Right lung (tissue), 10 donors: ENCODE measurements at places on chromosomes 13 and 19.

DNA sequence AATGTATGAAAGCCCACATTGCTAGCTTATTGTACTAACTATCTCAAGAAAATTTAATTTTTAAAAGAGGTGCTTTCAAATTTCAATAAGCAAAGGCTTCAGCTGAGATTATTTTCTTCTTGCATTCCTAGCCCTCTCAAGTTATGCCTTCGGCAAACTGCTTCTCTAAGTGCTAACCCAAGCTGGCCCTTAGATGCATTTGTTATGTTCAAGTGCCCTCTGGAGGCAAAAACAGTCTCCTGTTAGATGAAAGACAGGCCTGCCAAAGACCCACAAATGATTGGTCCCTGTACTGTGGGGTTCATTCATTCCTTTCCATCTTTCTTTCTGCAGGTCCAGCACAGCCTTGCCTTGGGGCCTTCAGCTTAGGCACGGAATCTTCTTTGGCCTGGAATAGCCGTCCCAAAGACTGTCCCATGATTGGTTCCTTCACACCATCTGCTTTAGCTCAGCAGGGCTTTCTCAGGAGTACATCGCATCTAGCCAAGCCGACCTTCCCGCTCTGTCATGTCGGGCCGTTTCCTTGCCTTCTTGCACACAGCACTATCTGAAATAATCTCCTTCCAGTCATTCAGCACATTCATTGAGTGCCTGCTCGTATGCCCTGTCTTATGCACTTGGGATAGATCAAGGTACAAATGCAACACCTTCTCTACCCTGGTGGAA lies 26.4 kb upstream of the TPTE2 start:
- no peak for DNase-seq

DNA sequence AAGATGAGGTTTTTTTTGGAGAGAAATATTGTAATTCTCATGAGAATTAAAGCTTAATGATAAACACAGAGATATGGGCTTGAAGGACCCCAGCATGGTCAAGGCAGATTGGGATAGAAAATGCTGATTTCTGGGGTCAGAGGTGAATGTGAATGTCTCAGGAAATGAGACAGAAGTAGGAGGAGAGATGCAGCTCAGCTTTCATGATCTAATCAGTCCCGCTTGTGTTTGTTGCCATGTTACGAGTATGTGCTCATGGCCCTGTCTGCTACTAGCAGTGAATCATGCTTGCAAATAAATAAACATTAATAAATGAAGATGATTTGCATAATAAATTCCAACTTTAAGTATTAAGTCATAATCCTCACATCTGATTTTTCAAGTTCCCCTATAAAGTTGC lies 23.0 kb upstream of the NDFIP2 start:
- no peak for DNase-seq

GRCh38 chr19:20271215-20271926 lies 104.4 kb downstream of the ZNF486 start:
- peak; percentile 10 for DNase-seq

DNA sequence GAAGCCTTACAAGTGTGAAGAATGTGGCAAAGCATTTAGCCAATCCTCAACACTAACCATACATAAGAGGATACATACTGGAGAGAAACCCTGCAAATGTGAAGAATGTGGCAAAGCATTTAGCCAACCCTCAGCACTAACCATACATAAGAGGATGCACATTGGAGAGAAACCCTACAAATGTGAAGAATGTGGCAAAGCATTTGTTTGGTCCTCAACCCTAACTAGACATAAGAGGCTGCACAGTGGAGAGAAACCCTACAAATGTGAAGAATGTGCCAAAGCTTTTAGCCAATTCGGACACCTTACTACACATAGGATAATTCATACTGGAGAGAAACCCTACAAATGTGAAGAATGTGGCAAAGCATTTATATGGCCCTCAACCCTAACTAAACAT lies 18.2 kb downstream of the ZNF726 start:
- DNase-seq = no peak

DNA sequence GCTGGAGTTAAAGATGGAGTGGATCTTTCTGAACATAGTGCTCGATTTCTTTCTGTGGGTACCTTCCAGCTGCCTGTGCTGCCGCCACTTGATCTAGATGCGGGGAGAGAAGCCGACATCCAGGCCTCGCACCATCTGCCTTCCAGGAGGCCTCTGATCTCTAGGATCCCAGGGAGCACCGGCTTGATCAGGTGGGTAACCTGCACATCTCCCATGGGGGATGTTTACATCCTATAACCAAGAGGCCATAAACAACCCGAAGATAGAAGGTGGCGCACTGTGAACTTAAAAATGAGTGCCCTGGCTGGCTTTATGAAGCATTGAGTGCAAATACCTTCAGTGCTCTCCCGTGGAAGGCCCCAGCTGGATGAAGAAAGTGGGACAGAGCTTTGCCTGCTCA lies at the start of gene C13orf42:
Gene C13orf42 (minus strand): TSS at position 101 of the 400 bp plus-strand sequence. CDS start 65 bp downstream, at position 36.
- no peak for DNase-seq

GRCh38 chr19:20269461-20269860 lies 102.4 kb downstream of the ZNF486 start:
- no peak for DNase-seq

DNA sequence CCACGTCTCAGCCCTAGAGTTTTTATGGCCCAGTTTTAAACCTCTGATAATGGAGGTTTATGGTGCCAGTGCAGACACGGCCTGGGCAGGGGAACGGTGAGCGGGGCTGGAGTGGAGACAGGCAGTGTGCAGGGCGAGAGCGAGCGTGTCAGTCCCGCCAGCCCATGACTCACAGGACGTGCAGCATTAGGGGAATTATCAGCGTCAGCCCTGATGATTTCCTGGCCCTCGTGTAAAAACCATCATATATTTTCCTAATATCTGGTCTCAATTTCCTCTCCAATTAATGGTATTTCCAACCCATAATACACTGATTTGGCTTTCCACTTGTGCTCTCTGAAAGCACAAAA lies 104.6 kb upstream of the VSTM2B start:
- DNase-seq = no peak
